ENCODE measurements at places on chromosomes 12 and 14.

DNA sequence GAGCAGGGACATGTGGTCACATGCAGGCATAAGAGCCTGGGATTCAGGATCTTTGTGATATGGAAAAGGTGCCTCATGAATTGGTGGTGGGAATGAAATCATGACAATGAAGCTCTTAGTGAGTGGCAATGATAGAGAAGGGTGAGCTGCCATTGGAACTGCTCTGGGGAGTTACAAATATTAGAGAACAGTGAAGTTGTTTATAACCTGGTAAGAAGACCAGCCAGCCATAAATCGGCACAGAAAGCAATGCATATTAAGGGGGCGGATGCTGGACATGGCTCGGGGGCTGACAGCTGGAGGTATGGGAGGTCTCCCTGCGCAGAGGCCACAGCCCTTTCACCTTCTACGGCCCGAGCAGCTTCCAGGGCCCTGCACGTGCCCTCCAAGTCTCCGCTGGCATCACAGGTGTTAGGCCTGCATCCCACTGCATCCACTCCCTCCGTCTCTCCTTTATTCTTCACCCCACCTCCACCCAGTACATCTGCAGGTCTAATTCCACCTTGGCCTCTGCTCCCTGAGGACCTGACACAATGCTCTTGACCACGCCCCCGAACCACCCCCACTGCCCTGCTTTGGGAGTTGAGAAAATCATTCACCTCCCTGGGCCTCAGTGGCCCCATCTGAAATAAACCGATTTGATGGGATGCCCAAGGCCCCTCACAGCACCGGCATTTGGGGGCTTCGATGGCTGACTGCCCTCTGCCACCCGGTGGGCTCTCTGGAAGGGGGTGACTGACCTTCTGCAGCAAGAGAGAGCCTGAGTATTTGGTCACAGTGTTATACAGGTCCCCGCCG is 4.1 kb downstream of the CACNA2D4 start:
- peak; percentile 24 for DNase-seq

GRCh38 chr12:109134186-109134917 is 18.0 kb downstream of the ACACB start:
- DNase-seq, result no peak

GRCh38 chr12:77685112-77685511 is 145.6 kb upstream of the NAV3 start:
- peak; percentile 20 for DNase-seq

DNA sequence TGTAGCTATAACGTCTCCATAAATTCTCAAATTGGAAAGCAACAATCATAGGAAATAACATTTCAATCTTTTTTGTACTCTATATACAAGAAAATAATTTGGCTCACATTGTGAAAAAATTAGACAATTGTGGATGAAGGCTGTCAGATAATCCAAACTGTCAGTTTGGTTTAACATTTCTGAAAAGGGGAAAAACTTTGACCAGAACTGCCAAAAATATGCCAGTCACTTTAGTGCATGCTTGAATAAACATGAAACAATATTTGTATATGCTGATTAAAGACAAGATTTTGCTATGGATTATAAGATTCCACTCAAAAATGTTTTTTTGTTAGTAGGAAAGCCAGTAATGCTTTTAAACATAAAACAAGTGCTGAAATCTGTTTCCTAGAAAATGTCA is 38.9 kb downstream of the CCDC59 start:
- DNase-seq, result no peak

DNA sequence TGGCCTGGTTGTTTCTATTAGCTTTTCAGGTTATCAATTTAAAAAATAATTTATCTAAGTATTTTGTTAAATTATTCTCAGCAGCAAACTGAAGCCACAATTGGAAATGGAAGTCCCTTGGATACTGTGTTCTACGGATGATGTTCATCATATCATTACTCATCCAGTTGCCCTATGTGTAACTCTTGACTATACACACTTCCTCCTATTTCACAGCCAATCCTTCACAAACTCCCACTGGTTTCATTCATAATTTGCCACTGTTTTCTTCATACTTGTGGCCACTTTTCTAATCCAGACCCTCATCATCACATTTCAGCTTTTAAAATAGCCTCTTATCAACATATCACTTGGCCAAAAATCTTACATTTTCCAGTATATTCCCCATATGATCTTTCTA is 84.0 kb downstream of the CATSPERB start:
- no peak for DNase-seq

GRCh38 chr14:77124345-77125280 is 17.0 kb downstream of the ZDHHC22 start:
- no peak for DNase-seq

DNA sequence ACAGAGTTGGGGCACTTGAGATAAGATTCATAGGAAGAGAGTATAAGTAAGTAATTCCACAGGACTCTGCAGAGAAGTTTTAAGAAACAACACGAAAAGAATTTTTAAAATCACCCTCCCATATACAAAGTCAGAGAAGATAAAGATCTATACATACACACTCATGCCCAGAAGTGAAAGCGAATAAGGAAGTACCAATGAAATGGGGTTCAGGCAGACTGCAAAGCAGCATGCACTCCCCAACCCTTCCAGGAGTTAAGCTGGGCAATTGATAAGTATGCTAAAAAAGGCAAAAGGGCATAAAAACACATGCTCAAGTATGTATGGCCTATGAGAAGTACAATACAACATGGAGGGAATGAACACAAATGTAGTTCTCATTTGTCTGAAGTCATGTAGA is 246.2 kb upstream of the GRIP1 start:
- no peak for DNase-seq

- no peak for DNase-seq
Observed at GRCh38 chr12:14387219-14387871, 21.9 kb downstream of the ATF7IP start.

GRCh38 chr12:3087758-3088650 is 10.8 kb downstream of the TSPAN9 start:
- DNase-seq, result no peak

DNA sequence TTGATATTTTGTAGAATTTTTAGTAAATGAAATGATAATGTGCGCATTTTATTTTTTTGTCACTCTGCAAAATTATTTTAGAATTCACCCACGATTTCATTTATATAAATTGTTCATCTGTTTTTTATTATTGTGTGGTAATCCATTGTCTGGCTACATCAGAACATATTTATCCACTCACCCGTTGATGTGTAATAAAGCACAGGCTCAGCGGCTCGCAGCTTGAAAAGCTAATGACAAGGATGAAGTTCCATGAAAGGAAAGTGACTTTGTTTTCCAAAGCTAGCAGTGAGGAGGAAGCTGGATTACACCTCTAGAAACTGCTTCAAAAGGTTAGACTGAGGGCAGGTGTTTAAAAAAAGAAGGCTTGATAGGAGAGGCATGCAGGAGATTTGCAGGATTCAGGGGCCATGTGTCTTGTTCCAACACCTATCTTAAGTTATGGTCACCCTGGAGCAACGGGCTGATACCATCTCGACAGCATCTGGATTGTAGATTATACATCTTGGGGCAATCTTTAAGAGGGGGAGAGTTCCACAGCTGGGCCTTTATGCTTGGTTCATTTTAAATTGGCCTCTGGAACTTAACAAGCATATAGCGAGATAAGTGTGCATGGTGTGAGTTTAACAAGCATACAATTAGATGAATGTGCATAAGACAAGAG is 194.1 kb downstream of the TMTC3 start:
- DNase-seq, result no peak

GRCh38 chr12:3193755-3194154 is 116.6 kb downstream of the TSPAN9 start:
- DNase-seq, result no peak

DNA sequence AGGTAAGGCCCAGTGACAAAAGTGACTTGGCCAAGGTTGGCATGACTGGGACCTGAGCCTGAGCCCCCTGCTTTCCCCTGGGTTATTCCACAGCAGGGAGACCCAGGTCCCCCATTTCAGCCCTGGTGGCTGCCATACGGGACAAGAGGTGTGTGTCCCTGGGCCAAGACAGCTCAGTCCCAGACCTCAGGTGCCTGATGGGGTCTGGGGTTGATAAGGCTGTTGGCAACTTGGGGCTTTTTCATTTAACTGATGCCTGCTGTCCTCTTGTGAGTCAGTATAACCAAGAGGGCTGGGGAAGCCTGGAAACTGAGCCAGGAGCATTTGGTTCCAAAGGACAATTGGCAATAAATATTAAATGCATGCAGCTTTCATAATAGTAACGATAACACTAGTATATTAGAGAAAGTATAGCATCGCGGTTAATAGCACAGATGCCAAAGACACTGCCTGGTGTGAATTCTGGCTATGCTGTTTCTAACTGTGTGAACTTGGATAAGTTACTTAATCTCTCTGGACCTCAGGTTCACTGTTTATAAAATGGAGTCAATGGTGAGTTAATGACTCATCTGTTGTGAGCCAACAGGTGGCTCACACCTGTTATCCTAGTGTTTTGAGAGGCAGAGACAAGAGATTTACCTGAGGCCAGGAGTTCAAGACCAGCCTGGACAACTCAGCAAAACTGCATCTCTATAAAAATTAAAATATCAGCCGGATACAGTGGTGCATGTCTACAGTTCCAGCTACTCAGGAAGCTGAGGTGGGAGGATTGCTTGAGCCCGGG is 898 bp downstream of the SDSL start:
- DNase-seq, result no peak

DNA sequence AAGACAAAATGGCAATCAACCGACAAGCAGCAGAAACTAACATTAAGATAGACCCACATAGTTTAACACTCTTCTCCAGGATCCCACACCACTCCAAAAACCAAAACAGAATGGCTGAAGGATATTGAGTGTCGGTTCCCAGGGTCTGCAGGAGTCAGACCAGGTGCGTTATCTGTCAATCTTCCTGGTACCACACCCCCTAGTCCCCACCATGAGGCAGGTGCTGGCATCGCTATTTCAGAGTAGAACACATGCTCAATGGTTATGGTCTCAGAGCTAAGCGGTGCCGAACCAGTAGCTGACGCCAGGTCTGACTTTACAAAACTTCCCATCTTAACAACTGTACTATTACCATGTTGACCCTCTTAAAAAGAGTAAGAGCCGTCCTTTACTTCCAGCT is 10.2 kb downstream of the STX2 start:
- no peak for DNase-seq

GRCh38 chr12:26119391-26119989 is 5.3 kb downstream of the BHLHE41 start:
- DNase-seq, result no peak

DNA sequence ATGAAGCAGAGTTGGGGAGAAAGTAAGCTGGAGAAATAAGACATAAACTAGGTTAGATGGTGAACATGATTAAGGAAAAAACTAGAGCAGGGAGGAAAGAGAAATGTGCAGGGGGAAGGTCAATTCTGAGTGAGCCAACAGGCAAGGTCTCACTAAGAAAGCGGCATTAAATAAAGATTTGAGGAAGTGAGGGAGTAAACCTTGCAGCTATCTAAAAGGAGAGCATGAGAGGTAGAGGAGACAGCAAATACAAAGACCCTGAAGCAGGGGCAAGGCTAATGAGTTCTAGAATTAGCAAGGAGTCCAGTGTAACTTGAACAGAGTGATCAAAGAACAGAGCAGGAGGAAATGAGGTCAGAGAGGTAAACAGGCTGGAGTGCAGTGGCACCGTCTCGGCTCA is 4.4 kb upstream of the SOCS2 start:
- DNase-seq, result no peak

- no peak for DNase-seq
Observed at GRCh38 chr14:33114331-33114730, 175.7 kb downstream of the NPAS3 start.

- DNase-seq, result no peak
Observed at GRCh38 chr12:7207866-7208625, 18.6 kb downstream of the PEX5 start.

GRCh38 chr12:69129564-69129963 is 109.8 kb upstream of the CPSF6 start:
- no peak for DNase-seq

- DNase-seq, result no peak
Observed at GRCh38 chr12:79689061-79689476, 1.7 kb downstream of the PAWR start.

- no peak for DNase-seq
Observed at GRCh38 chr12:23721268-23721667, 228.2 kb downstream of the SOX5 start.

DNA sequence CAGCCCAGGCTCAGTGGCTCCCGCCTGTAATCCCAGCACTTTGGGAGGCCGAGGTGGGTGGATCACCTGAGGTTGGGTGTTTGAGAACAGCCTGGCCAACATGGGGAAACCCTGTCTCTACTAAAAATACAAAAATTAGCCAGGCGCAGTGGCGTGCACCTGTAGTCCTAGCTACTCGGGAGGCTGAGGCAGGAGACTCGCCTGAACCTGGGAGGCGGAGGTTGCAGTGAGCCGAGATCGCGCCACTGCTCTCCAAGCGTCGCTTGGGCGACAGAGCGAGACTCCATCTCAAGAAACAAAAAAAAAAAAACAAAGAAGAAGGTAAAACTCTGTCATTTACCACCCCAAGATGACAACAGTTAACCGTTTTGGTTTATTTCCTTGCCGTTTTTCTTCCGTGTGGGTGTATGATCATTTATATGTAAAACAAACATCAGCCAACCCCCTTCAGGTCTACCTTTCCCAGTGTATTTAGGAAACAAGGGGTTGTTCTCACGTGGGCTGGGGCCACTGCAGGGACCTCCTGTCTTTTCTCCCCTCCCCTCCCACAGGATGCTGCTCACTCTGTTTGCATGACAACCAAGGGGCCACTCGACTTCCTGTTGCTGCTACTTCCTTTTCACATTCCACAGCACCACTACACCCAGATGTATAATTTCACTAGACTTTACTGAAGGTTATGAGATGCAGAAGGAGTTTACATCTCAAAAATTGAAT is 13.6 kb downstream of the TTC9 start:
- DNase-seq, result no peak

DNA sequence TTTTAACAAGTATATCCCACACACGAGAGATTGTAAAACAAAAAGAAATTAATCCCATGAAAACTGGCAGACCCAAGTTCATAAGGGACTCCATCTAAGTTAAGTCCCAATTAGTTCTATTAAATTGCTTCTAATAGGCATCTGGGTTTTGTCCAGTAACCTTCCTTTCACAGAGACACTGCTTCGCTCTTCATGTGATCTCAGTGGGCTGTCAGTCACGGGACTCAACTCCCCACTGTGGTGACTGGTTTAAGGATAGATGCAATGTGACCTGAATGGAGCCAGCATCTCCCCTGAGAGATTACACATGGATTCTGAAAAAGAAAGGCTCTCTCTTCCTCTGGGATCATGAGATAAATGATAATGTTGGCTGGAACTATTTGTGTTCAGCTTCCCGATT is 96.4 kb downstream of the GAS2L3 start:
- no peak for DNase-seq

GRCh38 chr14:106346084-106346483 is 819.7 kb downstream of the TMEM121 start:
- no peak for DNase-seq

- DNase-seq, result no peak
Observed at GRCh38 chr12:4197922-4198763, 75.4 kb upstream of the CCND2 start.

All from mesothelial cell of epicardium (in vitro differentiated cells).